Right cardiac atrium (tissue), 5 donors: ENCODE measurements at places on chromosomes 3 and 15. TPM values are rescaled to one million over a fixed set of nuclear protein-coding genes. Genes with fewer than 3 reads are reported as not detected.

IMP3 gene
- 49.3 TPM for total RNA-seq

SLC51A gene
- not detected for total RNA-seq

STRC gene
- not detected for total RNA-seq

TRIM59 gene
- total RNA-seq: 0.86 TPM

SLCO2A1 gene
- 34.5 TPM for total RNA-seq

NTRK3 gene
- 4.6 TPM for total RNA-seq

PRR20G gene
- not detected for total RNA-seq

NANOGP8 gene
- not detected for total RNA-seq

DNAH12 gene
- 0.06 TPM for total RNA-seq
